Subcutaneous adipose tissue (tissue), 4 donors: ENCODE measurements at places on chromosomes 3 and 15. TPM values are rescaled to one million over a fixed set of nuclear protein-coding genes. Genes with fewer than 3 reads are reported as not detected.

Gene UPK1B
- total RNA-seq = not detected

Gene SGO1
- not detected for total RNA-seq

Gene GPR149
- total RNA-seq = not detected

Gene SLC49A4
- total RNA-seq = 23.5 TPM

Gene ETV5
- 9.7 TPM for total RNA-seq

Gene FOXB1
- total RNA-seq = not detected

Gene SERINC4
- not detected for total RNA-seq

Gene LMLN
- total RNA-seq = 8.0 TPM

Gene FETUB
- total RNA-seq = not detected

Gene IQCF5
- not detected for total RNA-seq

Gene FBXO40
- 0.16 TPM for total RNA-seq

Gene GP9
- total RNA-seq = not detected

Gene SPINK8
- total RNA-seq = not detected

Gene TERC
- 135 TPM for total RNA-seq
